ENCODE measurements at places on chromosomes 16 and 17. TPM values are rescaled to one million over a fixed set of nuclear protein-coding genes. Genes with fewer than 3 reads are reported as not detected.

DNA sequence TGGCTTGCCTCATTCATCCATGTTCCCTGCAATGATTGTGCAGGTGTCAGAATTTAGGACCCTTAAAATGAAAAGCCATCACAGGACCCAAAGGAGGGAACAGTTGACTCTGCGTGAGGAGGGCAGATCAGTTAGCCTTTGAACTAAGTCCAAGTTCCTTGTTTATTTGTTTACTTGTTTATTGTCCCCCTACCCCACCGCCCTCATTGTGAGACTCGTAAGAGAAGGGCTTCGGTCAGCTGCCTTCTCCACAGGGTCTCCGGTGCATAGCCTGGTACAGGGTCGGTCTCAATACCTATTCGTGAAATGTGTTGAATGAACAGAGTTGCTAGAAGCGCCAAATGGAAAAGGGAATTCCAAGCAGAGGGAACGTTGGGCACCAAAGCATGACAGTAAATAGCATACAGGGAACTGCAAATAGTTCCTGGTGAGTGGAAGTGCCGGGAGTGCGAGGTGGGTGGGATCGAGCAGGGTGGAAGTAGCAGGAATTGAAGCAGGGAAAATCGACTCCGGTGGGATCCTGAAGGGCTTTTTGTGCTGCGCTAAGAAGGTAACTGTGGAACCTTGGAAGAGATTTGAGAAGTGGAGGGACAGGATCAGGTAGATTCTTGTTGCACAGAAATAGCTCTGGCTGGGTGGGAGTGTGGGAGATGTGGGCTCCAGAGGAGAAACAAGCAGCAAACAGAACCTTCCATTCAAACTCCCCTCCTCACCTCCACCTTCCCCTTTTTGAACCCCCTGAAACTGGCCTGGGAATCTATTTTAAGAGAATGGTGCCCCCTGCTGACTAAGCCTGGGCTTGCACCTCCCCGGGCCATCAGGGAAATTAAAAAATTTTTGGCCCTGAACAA is 12.7 kb downstream of the SLC35B1 start:
- no peak overlapping the region for H3K27ac ChIP-seq
- H3K36me3 ChIP-seq, result peaks cover 3% of the 10 kb centered on the region

GRCh38 chr16:70665806-70666735 is 19.7 kb downstream of the IL34 start:
- no peaks in the 10 kb centered on the region for H3K4me1 ChIP-seq
- H3K36me3 ChIP-seq, result peaks cover 80% of the 10 kb centered on the region
- H3K27ac ChIP-seq, result no peak overlapping the region
- no peak overlapping the region for H3K4me3 ChIP-seq
- H3K27me3 ChIP-seq, result no peaks in the 10 kb centered on the region

GRCh38 chr17:38851434-38851833 is 2.1 kb downstream of the RPL23 start:
- H3K27me3 ChIP-seq, result no peaks in the 10 kb centered on the region
- no peak overlapping the region for H3K4me3 ChIP-seq
- H3K36me3 ChIP-seq, result peaks cover 50% of the 10 kb centered on the region
- H3K4me1 ChIP-seq, result peaks cover 32% of the 10 kb centered on the region

GRCh38 chr17:57640079-57640478 is 105.0 kb downstream of the CCDC182 start:
- peaks cover 6% of the 10 kb centered on the region for H3K4me1 ChIP-seq
- no peaks in the 10 kb centered on the region for H3K27me3 ChIP-seq
- H3K36me3 ChIP-seq, result no peaks in the 10 kb centered on the region
- no peak overlapping the region for H3K4me3 ChIP-seq

- H3K27me3 ChIP-seq, result no peaks in the 10 kb centered on the region
- no peak overlapping the region for H3K27ac ChIP-seq
- no peaks in the 10 kb centered on the region for H3K36me3 ChIP-seq
- DNase-seq, result no peak
- peaks cover 6% of the 10 kb centered on the region for H3K4me1 ChIP-seq
Measured at GRCh38 chr16:29714972-29715371, 30.8 kb downstream of the C16orf54 start.

- no peak overlapping the region for H3K27ac ChIP-seq
- no peak for DNase-seq
Measured at GRCh38 chr16:31371619-31372484, 16.9 kb downstream of the ITGAX start.

- no peaks in the 10 kb centered on the region for H3K36me3 ChIP-seq
- H3K4me3 ChIP-seq, result no peak overlapping the region
- H3K4me1 ChIP-seq, result no peaks in the 10 kb centered on the region
- no peak overlapping the region for H3K27ac ChIP-seq
- no peak for DNase-seq
- H3K27me3 ChIP-seq, result no peaks in the 10 kb centered on the region
Measured at GRCh38 chr17:43864161-43864984, 17.4 kb downstream of the CD300LG start.

GRCh38 chr17:59361916-59362810 is 30.7 kb downstream of the YPEL2 start:
- peak; percentile 61 for DNase-seq
- peaks cover 52% of the 10 kb centered on the region for H3K4me1 ChIP-seq
- no peaks in the 10 kb centered on the region for H3K36me3 ChIP-seq
- H3K27ac ChIP-seq, result peak overlapping the region; percentile 71
- H3K27me3 ChIP-seq, result no peaks in the 10 kb centered on the region

DNA sequence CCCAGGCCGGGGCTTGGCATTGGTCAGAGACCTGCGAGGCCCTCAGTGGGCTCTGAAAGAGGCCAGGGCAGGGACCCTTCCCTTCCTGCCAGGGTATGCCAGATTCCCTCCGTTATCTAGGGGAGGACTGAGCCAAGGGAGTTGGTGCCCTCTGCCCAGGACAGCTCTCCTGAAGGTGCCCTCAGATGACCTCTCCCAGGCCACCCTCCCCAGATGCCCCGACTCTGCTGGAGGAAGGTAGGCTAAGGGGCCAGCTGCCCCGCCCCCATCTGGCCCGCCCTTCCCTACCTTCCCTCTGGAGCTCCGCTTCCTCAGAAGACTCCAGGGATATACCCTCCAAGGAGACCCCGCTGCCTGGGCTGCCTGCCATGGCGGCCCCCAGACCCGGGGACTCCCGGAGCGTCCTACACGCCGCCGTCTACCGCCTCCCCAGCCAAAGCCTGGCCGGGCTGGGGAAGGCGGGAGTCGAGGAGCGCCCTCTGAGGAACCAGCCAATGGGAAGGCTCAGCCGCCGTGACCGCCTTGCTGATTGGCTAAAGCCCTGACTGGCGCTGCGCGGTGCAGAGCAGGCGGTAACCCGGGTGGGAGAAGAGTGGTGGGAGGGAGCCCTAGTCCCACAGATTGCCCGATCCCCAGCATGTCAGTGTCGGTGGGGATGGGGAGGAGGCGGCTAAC is 7.0 kb downstream of the MPP2 start:
- no peaks in the 10 kb centered on the region for H3K4me1 ChIP-seq
- H3K4me3 ChIP-seq, result no peak overlapping the region
- no peak overlapping the region for H3K27ac ChIP-seq
- peak; percentile 83 for DNase-seq
- H3K27me3 ChIP-seq, result peaks cover 15% of the 10 kb centered on the region

DNA sequence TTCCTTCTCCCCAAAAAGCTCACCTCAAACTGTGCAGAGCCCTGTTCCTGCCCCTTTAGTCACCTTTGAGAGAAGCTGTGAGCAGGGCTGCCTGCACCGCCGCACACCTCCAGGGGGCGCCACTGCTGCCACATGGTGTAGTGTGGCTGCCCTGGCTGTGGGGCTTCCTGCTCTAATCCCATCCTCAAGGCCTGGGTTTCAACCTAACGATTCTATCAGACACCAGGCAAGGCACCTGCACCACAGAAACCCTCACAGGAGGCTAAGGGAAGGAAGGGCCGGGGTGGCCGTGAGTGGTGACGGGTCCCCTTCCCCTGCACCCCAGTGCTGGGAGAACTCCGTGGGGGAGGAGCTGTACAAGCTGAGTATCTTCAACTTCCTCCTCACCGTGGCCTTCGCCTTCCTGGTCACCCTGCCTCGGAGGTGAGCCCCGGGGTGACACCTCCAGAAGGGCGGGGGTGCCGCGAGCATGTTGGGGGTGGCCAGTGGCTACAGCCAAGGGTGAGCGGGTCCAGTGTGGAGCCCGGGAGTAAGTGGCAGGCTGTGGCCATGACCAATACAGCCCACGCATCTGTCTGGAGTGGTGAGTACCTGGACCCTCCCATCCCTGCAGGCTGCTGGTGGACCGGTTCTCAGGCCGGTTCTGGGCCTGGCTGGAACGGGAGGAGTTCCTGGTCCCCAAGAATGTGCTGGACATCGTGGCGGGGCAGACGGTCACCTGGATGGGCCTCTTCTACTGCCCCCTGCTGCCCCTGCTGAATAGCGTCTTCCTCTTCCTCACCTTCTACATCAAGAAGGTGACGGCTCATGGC is 7.0 kb downstream of the TMC8 start:
- DNase-seq, result no peak
- H3K27me3 ChIP-seq, result no peaks in the 10 kb centered on the region
- H3K36me3 ChIP-seq, result no peaks in the 10 kb centered on the region
- peaks cover 3% of the 10 kb centered on the region for H3K4me1 ChIP-seq
- H3K4me3 ChIP-seq, result no peak overlapping the region

DNA sequence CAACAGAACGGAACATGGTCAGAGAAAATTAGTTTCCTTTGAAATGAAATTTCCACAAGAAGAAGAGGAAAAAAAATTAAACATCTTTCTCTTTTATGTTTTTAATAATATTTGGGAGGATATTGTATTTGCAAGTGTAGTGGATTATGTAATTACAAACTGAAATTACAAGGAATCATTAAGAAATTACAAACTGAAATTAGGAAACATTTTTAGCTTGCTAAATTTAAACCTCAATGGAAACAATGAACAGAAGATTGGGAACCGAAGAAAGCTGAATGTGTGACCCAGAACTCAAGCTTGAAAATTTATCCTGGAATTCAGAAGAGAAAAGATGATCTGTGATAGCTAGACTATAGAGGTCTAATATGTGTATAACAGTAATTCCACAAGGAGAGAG is 4.4 kb upstream of the PIK3R5 start:
- H3K36me3 ChIP-seq, result no peaks in the 10 kb centered on the region
- no peaks in the 10 kb centered on the region for H3K4me1 ChIP-seq

- H3K4me1 ChIP-seq, result no peaks in the 10 kb centered on the region
- H3K27ac ChIP-seq, result no peak overlapping the region
- no peaks in the 10 kb centered on the region for H3K27me3 ChIP-seq
Measured at GRCh38 chr16:77211880-77212740, 12.9 kb downstream of the SYCE1L start.

- peaks cover 24% of the 10 kb centered on the region for H3K4me1 ChIP-seq
- no peak overlapping the region for H3K4me3 ChIP-seq
- no peaks in the 10 kb centered on the region for H3K36me3 ChIP-seq
- DNase-seq, result peak; percentile 79
- peak overlapping the region; percentile 5 for H3K27ac ChIP-seq
- H3K27me3 ChIP-seq, result no peaks in the 10 kb centered on the region
Measured at GRCh38 chr17:42623732-42624596, 14.5 kb downstream of the TUBG1 start.

DNA sequence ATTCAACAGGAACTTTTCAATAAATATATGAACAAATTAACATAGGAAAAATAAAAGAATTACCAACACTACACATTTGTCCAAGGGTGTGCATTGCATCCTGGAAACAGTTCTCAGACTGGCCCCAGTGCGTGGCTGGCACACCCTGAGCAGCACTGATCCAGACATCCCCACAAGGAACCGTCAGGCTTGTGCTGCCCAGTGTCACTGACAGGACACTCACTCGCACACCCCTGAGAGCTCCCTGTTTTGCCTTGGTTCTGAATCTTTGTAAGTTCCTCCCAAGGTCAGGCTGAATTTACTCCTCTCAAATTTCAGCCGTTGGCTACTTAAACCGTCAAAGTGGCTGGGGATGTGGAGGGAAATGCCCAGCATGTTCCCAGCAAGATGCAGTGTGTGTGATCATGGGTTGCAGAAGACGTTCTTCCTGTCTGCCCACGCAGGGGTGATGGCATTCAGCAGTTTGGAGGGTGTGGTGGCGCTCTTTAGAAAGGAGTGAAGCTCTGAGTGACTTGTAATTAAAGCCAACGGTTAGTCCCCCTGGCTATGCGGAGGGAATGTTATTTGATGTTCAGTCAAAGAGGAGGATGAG is 1.7 kb downstream of the MT2A start:
- peak overlapping the region; percentile 97 for H3K27ac ChIP-seq
- H3K4me3 ChIP-seq, result no peak overlapping the region
- no peaks in the 10 kb centered on the region for H3K27me3 ChIP-seq
- H3K36me3 ChIP-seq, result no peaks in the 10 kb centered on the region
- DNase-seq, result peak; percentile 84

- H3K4me3 ChIP-seq, result no peak overlapping the region
- no peaks in the 10 kb centered on the region for H3K4me1 ChIP-seq
- H3K27me3 ChIP-seq, result peaks cover 5% of the 10 kb centered on the region
- no peaks in the 10 kb centered on the region for H3K36me3 ChIP-seq
- H3K27ac ChIP-seq, result no peak overlapping the region
Measured at GRCh38 chr17:35286120-35286781, 43.4 kb downstream of the SLFN5 start.

DNA sequence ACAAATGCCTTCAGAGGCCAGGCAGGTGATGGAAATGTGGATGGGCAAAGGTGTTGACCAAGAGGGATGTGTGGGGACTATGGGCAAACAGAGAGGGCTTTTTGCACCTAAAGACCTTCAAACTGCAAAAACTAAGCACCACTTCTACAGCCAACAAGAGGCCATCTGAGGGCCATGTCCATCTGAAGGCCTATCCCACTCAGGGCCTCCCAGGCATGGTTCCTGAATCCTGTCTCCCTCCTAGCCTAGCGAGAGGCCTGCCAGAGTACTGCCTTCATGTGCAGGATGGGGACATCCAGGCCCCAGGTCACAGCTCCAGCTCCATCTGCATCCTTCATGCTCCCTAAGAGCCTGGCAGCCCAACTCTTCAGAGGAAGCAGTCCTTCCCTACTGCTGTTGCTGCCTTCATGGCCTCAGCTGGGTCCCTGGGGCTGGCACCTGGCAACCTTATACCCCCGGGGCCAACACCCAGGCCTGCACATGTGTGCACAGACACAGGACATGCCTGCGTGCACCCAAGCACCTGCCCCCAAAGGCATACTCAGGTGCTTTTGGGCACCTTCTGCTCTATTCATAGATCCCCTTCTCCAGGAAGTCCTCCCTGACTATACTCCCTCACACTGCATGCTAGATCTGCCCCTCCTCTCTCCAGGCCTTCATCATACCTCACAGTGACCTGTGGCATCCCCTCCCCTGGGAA is 95.2 kb downstream of the C16orf78 start:
- no peak overlapping the region for H3K27ac ChIP-seq
- no peaks in the 10 kb centered on the region for H3K36me3 ChIP-seq
- H3K4me1 ChIP-seq, result no peaks in the 10 kb centered on the region
- H3K27me3 ChIP-seq, result peaks cover 7% of the 10 kb centered on the region
- no peak for DNase-seq

GRCh38 chr17:31433091-31433790 is 41.8 kb downstream of the RAB11FIP4 start:
- no peak overlapping the region for H3K27ac ChIP-seq
- no peaks in the 10 kb centered on the region for H3K4me1 ChIP-seq
- DNase-seq, result no peak
- H3K36me3 ChIP-seq, result no peaks in the 10 kb centered on the region
- no peak overlapping the region for H3K4me3 ChIP-seq
- H3K27me3 ChIP-seq, result peaks cover 3% of the 10 kb centered on the region

FAM222B gene
- 5.5 TPM for total RNA-seq

TBC1D3I gene
- total RNA-seq, result not detected

OR3A2 gene
- total RNA-seq, result not detected

DYNLRB2 gene
- total RNA-seq, result 3.2 TPM

IGF2BP1 gene
- total RNA-seq, result not detected

GNG13 gene
- total RNA-seq, result not detected
